Activated CD8-positive, alpha-beta memory T cell treated with anti-CD3 and anti-CD28 coated beads for 4 hours (primary cell): ENCODE measurements at places on chromosomes 1 and 21.

DNA sequence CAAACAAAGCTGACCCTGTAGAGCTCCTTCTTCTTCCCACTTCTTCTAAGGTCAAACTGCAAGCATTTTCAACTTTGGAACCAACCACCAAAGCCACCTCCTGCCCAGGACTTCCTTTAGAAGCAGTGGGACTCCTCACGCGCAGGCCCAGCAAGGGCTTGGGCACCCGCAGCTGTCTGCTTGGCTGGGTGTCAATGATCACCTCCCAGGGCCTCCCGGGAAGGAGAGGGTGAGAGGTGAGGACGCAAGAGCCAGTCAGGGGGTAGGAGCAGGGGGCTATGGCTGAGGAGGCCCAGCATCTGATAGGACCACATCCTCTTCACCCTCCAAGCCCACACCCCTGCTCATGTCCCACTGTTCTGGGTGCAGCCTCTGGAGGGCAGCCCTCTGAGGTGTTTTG is 10.2 kb downstream of the KLHL21 start:
- DNase-seq: no peak

DNA sequence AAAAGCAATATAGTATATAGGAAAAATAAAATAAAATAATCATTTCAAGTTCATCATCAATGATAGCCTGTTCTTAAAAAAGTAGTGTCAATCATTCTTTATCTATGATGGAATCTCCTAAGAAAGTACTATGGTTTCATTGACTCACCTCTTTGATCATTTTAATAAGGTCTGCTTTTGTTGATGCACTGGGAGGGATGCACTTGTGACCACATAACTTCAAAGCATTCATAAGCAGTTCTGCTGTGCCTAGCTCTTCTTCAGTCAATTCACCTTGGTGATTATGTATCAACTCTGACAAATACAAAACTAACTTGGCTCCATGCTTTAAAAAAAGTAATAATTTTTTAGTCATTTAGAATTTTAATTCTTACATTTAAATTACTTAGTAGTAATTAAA is 84.8 kb upstream of the GNG4 start:
- DNase-seq: no peak

- no peak for DNase-seq
These were observed 675.3 kb downstream of the LTN1 start for GRCh38 chr21:28317177-28317950.

- DNase-seq: no peak
These were observed 26.6 kb downstream of the SLX9 start for GRCh38 chr21:44966135-44967081.

DNA sequence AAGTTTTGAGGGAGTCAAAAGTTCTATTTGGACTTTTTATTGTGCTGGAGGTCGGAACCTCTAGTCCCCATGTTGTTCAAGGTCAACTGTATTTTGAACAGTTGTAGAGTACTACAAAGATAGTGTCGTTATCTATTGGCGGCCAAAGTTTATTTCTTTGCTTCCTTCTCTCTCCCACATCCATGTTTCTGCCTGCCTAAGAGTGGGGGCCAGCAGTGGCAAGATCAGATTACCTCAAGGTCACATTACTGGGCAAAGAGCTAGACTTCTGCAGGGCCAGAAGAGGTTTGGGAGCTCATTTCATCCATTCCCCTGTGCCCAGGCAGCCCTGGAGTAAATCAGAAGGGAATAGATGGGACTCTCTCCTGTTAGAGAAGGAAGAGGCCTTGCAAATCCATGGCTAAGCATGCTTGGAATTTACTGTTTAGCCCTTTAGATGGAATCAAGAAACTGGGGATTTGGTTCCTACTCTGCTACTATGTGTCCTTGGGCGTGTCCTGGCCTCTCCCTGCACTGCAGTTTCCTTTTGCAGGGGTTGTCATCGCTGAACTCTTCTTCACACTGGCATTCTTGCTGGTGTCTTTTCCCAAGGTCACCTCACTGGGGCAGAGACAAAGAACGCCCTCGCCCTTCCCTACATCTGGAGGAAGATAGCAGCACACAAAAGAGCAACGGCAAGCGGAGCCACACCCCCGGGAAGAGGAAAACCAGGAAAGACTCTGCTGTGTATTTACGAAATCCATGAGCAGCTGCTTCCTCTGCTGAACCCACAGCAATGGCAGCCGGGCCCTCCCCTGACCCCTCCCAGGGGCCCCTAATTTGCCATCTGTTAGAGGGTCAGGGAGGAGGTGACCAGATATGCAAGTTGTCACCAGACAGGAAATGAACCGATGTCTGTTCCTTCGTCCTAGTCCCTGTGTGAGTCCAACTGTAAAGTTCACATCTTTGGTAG is 73.3 kb downstream of the PLPP3 start:
- no peak for DNase-seq

DNA sequence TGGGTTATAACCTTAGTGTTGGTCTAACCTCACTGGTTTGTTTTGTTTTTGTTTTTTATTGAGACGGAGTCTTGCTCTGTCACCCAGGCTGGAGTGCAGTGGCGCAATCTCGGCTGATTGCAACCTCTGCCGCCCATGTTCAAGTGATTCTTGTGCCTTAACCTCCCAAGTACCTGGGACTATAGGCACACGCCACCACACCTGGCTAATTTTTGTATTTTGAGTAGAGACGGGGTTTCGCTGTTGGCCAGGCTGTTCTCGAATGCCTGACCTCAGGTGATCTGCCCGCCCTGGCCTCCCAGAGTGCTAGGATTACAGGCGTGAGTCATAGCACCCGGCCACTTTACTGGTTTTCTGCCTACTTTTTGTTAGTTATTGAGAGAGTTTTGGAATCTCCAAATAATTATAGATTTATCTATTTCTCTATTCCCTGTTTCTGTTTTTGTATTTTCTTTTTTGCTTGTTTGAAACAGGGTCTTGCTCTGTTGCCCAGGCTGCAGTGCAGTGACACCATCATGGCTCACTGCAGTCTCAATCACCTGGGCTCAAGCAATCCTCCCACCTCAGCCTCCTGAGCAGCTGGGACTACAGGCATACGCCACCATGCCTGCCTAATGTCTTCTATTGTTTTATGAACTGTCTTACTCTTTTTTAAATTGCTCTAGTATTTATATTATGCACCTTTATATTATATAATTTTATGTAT is 21.4 kb downstream of the SMG7 start:
- no peak for DNase-seq

DNA sequence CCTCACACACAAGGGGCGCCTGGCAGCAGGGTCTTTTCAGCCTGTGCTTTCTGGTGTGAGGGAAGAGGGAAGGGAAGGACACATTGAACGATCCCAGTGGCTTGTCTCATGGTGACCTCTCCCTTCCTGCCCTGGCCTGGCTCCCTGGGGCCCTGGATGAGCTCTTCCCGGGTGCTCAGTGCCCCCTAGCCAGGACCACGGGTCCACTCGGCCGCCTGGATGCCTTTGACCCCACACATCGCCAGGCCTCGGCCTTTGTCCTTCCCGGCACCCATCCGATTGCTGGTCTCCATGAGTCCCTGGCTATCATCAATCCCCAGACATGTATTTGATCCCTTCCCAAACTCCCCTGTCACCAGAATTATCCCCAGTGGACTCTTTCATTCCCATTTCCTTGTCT is 6.0 kb upstream of the TFF3 start:
- DNase-seq: no peak

- DNase-seq: no peak
These were observed 8.6 kb upstream of the BCL2L15 start for GRCh38 chr1:113895961-113896360.

GRCh38 chr1:182520736-182521135 is 68.3 kb downstream of the RNASEL start:
- DNase-seq: no peak

DNA sequence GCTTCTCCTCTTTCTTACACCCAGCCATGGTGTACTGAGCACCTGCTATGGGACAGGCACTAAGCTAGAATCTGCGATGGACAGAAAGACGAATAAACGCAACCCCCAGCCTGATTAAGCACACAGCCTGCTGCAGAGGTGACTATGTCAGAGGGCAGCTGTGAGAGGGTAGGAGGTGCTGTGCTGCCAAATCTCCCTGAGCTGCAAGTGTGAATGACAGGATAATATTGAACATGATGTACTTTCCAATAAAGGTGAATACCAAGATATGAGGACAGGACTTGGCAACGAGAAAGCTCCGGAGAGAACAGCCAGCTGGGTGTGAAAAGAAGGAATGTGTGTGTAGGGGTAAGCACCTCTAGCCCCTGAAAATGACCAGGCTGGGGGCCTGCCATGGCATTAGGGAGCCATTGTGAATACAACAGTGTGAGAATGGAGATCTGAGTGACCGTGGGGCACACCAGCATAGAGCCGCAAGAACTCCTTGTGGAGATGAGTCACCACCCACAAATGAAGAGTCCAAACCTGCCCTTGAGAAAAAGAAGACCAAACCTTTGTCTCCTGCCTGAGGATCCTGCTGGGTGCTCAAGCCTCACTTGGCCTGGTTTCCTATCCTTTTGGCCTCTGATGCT is 83.0 kb upstream of the ATF3 start:
- no peak for DNase-seq

GRCh38 chr1:162192306-162192678 is 122.8 kb downstream of the NOS1AP start:
- no peak for DNase-seq

- no peak for DNase-seq
These were observed 2154.7 kb downstream of the MRPL39 start for GRCh38 chr21:23452384-23453083.

DNA sequence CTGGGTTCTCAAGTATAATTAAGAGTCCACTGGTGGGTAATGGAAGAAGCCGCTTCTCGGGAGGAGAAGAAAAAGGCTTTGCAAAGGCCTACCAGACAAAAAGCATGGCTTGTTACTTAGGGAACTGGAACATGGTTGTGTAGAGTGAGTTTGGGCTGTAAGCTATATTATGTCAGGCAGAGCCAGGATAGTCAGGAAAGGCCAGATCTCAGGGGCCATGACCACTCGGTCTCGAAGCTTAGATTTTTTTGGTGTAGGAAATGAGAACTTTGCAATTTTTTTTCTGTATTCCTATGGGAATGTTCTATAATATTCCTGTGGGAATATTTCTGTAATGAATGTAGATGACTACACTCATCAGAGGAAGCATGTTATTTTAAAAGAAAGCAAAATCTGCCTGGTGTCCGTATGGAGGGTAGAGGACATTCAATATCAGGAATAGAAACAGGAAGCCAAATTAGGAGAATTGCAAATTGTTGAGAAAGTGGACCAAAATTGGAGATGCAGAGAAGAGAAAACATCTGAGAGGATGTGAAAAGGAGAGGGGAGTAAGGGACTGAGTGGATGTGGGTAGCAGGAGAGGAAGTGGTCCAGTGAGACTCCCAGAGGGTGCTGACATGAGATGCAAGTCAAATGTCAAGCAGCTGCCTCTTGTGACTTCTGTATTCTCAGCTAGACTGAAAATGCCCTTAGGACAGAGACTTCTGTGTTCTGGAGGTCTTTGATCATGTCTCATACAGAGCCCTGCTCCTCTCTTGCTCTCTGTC is 45.2 kb upstream of the HAO2 start:
- DNase-seq: no peak

DNA sequence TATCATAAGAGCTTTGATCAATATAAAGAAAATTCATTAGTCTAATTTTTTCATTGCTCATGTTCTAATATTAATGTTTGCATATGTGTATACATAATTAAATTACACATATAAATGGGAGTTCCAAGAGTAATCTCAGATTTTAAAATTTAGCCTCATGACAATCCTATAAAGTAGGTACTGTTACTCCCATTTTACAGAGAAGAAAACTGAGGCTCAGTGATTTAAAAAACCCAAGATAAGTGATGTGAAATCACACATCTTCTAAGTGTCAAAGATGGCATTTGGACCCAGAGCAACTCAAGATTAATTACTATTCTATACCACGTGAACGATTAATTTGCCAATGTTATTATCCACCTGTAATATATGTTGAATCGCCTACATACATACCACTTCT is 122.3 kb downstream of the TM2D1 start:
- no peak for DNase-seq

DNA sequence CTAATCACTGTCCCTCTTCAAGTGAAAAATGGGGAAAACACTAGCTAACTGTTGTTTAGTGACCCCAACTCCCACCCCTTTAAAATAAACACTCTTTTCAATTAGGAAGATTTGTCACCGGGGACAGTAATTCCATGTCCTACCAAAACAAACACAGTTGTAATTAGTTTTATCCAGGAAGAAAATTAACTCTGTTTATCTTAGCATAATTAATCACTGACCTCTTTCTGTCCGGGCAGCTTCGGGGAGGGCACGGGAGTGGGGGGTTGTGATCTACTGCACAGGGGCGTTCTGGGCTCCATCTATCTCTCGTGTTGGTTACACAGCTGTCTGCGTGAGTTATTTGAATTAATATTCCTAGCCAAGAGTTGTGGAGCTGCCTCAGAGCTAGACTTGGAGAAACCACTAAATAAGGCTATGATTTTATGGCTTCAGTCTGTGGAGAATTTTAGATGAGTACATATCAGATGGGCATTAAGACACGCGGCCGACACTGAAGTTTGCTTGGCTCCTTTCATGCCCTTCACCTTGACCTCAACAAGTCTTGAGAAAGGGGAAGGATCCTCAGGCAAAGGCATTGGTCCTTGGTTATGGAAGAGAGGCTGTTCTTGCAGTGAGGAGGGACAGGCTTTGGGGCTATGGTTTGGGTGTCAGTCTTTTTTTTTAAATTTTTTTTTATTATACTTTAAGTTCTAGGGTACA is 102.0 kb upstream of the TRABD2B start:
- no peak for DNase-seq

DNA sequence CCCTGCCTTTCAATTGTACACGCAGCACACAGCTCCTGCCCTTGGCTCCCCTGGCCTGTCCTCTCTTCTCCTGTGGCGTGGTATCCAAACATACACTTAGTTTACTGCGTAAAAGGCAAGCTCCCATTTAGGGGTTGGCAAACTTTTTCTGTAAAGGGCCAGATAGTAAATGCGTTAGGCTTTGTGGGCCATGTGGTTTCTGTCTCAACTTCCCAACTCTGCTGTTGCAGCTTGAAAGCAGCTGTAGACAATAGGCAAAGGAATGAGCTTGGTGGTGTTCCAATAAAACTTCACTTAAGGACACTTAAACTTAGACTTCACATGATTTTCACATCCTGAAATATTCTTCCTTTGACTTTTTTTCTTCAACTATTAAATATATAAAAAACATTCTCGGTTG is 63.3 kb downstream of the RHOU start:
- no peak for DNase-seq

GRCh38 chr1:96989302-96989701 is 267.7 kb downstream of the PTBP2 start:
- no peak for DNase-seq

DNA sequence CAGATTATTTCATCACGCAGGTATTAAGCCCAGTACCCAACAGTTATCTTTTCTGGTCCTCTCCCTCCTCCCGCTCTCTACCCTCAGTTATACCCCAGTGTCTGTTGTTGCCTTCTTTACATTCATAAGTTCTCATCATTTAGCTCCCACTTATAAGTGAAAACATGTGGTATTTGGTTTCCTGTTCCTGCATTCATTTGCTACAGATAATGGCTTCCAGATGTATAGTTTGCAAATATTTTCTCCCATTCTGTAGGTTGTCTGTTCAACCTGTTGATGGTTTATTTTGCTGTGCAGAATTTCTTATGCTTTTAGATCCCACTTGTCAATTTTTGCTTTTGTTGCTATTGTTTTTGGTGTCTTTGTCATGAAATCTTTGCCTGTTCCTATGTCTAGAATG is 21.1 kb upstream of the KCNH1 start:
- DNase-seq: no peak

GRCh38 chr21:43012596-43012995 is 38.2 kb downstream of the PKNOX1 start:
- DNase-seq: no peak
